NCI-H446 (cell line): ENCODE measurements at places on chromosomes 1 and 21.
A peak's percentile ranks its signal among the peaks of the same experiment; 100 is the strongest.

DNA sequence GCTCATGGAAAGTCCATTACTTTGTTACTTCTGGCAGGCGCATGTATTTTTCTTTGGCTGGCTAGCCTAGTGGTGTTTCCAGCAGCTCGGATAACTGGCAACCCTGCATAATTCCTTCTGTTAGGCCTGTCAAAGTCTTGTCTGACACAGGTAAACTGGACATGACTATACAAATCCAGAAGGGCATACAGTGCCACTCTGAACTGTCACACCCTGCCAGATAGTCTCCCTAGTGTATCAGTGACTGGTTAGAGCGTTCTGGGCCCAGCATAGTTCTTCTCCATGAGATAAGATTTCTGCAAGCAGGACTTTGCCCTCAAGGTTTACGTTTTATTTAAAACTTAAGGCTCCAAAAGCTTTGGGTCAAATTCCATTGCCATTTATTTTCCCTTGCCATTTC is 177.7 kb upstream of the GORAB start:
- DNase-seq = no peak

GRCh38 chr1:82451191-82451590 is 650.5 kb downstream of the ADGRL2 start:
- DNase-seq = no peak

DNA sequence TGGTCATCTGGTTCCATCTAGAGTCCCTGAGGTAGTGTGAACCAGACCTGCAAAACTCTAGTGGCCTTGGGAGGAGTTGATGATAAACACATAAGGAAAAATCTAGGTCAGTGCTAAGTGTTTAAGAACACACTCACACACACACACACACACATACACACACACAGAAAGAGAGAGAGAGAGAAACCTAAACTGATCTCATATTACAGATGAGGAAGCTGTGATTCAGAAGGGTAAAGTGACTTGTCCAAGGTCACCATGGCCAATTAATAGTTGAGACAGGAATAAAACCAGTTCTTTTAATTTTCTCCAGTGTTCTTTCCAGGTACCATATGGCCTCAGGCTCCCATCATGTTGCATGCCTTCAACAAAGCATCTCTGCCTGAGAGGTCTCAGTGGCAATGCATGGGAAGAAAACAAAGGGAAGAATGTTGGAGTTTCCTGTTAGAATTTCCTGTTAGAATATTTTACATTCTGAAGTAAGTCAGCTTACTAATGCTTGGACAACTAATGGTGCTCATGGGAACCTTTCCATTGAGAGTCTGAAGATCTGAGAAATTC is 77.3 kb upstream of the TSPAN2 start:
- DNase-seq = no peak

DNA sequence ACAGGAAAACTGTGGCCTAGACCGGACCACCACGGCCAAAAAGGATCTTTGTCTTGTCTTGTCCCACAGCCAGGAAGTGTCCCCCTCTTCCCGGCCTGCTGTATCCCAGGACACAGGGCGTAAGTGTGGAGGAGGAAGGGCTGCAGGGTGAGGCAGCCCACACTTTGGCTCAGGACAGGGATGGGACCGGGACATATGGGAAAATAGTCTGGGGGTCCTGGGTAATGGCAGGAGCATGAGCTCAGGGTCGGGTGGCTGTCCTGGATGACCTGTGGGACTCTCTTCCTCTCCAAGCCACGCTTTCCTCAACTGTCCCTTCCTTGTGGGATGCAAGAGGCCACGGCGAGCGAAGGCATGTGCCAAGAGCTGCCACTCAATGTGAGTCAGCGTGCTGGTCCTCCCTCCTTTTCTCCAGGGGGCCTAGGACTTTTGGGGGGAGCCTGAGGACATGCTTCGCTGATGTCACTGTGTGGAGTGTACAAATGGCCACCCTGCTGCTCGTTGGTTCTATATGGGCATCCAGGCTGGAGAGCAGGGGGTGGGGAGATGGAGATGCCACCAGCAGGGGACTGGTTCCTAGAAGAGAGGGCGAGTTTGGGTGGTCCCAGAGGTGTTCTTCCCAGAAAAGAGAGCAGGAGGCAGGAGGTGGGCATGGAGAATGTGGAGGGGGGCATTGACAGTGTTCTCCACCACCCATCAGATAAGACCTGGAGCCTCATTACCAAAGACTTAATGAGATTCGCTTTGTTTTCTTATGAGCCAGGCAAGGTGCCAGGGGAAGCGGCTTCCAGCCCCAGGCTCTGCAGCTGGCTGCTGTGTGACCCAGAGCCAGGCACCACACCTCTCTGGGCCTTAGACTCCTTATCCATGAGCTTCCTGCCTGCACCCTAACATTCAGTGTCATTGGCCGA is 11.5 kb upstream of the PADI1 start:
- DNase-seq = no peak

- no peak for DNase-seq
Observed at GRCh38 chr1:149978547-149979023, 31.9 kb downstream of the OTUD7B start.

GRCh38 chr21:33490991-33491372 is 534 bp downstream of the DNAJC28 start:
- DNase-seq = no peak

DNA sequence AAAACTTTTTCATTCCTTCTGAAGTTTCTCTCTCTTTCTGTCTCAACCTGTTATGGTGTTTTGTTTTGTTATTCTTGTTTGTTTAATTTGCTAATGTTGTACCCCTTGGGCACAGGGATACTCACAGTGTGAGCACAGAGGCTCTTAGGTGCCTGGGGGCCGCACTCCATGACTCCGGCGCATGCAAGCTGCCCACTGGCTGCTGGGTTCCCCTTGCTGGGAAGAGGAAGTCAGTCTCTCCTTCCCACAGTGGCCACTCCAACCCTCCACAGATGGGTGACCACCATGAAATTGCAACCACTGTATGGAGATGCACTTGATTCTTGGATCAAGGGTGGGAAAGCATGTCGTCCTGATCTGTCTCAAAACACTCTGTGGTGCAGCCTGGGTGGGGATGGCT is 4.6 kb upstream of the CD1A start:
- DNase-seq = no peak

- DNase-seq = peak; percentile 52
Observed at GRCh38 chr1:227729881-227730629, 5.0 kb downstream of the JMJD4 start.

DNA sequence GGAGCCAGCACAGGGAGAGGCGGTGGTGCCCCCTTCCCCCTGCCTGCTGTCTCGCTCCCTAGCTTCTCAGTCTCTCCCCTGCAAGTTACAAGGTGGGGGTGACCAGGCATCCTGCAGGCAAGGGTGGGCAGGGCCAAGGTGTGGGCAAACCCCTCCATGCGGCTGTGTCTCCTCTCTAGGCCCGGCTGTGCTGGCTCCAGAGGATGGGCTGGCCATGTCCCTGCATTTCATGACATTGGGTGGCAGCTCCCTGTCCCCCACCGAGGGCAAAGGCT is 14.6 kb downstream of the NTRK1 start:
- DNase-seq = no peak

- DNase-seq = no peak
Observed at GRCh38 chr21:21751286-21751685, 753.1 kb downstream of the NCAM2 start.

DNA sequence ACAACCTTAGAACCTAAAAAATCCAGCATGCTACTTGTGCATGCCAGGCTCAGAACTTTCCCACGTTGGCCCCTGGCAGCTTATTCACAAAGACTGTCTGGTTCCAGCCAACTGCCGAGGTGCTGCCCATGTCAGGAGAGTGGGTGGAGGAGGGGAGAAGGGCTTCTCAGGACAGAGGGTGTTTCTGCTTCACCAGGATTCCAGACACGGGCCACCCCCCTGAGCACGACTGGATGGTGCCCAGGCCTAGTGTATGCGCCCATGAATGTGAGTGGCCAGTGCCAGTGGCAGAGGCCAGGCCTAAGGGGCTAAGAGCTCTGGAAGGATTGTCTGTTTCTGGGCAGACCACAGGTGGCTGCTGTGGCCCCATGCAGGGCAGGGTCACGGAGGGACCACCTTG is 148.2 kb upstream of the COL6A1 start:
- DNase-seq = no peak

DNA sequence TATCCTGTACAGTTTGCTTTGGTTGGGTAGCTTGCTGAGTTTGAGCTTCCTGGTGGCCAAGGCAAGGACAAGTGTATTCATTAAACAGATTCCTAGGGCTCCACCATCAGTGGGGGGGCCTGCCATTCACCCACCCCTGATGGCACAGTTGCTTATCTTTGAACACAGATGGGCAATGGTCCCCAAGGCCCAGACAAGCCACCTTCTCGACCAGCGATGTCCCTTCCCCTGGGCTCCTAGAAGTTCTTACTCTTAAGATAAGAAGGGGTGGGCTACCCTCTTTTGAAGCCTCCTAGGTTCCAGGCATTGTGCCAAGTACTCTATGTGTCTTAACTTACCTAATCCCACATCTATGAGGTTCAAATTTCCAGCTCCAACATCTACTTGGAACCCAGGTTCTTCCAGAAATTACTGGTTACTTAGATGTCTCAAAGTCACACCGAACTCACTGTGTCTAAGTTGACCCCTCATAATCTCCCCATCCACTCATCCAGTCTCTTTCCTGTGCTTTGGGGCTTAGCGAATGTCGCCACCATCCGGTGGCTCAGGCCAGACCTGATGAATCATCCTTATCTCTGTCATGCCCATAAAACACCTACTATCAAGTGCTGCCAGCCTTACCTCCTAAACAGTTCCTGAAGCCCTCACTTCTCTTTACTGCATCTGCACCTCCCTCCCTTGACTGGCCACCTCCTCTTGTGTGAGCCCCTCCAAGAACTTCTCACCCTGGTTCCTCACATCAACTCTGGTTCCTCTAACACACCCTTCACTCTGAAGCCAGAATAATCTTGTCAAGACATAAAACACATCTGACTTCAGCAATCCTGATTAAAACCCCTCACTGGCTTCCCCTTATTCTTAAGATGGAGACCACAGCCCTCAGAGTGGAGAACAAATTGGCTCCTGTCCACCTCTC is 50.1 kb downstream of the KLHDC7A start:
- DNase-seq = no peak

GRCh38 chr1:46522184-46522968 is 29.1 kb downstream of the KNCN start:
- DNase-seq = peak; percentile 26

DNA sequence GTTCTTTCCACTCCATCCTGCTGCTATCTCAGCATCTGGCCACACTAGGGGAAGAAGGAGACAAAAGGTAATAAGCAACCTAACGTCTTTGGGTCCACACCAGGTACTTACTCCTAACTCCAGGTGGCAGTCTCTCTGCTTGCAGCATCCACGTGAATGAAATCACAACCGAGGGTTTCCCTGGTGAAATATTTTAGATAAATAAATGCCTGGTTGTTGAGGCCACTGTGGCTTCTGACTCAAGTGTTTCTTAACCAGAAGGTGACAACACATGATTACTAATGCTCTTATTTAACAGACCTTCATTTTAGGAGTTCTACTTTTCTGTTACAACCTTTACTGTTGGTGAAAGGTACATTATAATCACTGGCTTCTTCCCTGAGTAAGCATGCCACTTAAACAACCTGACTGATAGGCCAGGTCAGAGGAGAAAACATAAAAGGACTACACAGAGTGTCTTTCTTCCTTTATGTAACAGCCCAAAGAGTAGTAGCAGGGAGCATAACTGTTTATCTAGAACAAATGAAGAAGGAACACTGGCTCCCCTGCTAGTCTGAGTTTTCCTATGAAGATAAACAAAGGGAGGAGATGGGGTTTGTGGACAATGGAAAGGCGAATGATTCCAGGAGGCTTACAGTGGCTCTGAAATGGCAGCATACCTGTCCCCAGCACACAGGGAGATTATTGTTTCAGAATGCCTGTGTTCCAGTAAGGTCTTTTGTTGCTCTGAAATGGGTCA is 59.9 kb downstream of the SYT6 start:
- DNase-seq = no peak

DNA sequence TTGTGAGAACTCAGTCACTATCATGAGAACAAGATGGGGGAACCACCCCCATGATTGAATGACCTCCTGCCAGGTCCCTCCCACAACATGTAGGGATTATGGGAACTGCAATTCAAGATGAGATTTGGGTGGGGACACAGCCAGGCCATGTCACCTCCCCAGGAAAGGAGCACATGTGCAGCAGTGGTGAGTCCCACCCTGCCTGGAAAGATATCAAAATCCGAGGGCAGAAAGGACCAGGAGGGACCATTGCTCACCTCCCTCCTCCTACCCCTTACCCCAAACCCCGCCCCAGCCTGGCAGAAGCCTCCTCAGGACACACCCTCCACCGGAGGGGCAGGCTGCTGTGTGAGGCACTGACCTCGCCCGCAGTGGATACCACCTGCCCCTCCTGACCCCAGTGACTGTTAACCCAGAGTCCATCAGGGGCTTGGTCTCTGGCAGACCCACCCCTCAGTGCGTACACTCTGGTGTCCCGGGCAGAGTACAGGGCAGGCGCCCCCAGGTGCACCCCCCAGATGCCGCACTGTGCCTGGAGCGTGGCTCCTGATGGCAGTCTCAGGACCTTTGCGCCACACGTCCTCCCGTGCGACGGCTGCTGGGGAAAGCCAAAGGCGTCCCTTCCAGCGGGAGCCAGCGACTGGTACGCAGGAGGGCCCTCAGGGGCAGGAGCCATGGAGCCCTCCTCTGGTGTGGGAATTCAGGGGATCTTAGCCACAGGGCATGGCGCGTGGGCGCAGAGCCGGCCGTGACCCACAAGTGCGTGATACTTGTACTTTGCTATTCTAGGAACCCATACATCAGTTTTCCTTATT is 20.9 kb downstream of the PDXK start:
- no peak for DNase-seq

DNA sequence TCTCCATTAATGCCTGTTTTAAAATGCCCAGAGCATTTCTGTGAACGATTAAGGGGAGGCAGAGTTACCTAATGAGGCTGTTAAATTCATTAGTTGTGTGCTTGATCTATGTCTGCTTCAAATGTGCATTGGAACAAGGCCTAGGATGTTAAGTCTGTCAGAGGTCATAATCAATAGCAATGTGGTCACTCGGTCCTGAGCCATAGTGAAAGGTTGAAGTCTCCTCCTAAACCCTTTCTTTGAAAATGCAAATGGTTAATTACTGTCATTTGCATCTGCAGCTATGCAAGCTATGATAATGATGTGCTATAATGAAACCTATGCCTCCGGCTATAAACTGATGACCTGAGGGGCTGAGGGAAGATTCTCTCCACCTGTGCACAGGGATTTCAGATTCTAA is 114.2 kb upstream of the NR5A2 start:
- no peak for DNase-seq

DNA sequence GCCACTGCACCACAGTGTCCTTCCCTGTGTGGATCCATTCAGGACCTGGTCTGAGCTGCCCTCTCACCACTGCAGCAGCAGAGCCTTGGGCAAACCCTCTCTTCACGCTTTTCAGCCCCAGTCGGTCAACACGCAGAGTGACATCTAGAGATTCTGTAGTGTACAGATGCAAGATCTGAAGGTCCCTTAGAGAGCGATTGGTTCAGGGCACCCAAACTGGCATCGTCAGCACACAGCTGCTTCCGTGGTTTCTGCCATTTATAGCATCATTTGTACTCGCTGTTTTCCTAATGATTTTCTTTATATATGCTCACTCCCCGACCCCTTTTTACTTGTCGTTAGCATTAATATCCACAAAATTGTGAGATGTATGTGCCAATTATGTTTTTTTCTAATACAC is 1.5 kb upstream of the ASCL5 start:
- DNase-seq = no peak

- no peak for DNase-seq
Observed at GRCh38 chr21:45130324-45130774, 56.0 kb downstream of the ADARB1 start.
